Mesenchymal stem cell (in vitro differentiated cells and primary cell): ENCODE measurements at places on chromosomes 13 and 19.

DNA sequence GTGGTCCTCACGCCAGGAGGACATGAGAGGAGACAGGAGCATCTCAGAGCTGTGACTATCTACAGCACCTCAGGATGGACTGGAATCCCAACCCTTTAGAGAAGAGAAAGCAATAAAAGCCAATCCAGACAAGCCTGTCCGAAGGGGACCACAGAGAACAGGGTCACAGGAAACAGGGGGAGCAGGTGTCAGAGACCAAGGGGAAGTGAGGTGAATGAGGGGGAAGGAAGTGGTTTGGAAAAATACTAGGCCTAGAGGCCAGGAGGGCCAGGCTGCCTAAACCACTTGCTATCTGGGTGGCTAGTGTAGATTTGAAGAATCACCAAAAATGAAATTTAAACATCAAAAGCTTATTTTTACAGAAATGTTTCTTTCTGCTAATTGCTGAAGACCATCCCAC, 16.2 kb downstream of the TMTC4 start:
- DNase-seq: no peak

DNA sequence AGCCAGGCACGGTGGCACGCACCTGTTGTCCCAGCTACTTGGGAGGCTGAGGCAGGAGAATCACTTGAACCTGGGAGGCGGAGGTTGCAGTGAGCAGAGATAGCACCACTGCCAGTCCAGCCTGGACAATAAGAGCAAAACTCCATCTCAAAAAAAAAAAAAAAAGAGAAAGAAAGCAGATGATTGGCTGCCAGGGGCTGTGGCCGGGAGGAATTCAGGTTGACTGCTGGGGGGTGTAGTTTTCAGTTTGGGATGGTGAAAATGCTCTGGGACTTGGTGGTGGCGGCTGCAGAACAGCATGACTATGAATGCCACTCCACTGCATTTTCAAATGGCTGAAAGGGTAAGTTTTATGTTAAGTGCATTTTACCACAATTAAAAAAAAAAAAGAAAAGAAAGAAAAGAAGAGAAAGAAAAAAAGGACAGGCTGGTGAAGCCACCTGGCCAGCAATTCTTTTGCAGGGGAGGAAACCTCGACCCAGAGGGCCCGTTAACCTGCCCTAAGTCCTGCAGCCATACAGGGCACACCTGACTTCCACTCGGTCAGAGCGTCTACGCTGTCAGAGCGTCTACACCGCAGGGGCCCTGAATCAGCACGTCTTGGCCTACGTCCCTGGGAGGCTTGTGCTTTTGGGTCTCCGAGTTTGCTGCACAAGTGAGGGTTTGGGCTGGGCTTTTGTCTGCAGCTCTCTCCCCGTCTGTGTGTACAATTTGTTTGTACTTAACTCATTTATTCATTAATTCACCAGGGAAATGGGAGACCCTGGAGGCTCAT, 3.6 kb downstream of the ISOC2 start:
- DNase-seq: no peak

DNA sequence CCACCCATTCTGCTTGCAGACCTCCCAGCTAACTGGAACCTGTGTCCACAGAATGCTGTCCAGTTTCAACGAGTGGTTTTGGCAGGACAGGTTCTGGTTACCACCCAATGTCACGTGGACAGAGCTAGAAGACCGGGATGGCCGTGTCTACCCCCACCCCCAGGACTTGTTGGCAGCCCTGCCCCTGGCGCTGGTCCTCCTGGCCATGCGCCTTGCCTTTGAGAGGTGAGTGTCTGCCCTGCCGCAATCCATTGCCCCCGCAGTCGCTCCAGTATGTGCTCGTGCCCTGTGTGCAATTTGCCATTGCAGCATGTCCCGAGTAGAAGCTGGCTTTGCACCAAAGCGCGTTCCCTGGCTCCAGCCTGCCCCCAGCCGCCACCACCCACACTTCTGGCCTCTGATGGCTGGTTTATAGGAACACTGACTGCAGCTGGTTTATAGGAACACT, 41.9 kb downstream of the CERS4 start:
- DNase-seq: no peak

DNA sequence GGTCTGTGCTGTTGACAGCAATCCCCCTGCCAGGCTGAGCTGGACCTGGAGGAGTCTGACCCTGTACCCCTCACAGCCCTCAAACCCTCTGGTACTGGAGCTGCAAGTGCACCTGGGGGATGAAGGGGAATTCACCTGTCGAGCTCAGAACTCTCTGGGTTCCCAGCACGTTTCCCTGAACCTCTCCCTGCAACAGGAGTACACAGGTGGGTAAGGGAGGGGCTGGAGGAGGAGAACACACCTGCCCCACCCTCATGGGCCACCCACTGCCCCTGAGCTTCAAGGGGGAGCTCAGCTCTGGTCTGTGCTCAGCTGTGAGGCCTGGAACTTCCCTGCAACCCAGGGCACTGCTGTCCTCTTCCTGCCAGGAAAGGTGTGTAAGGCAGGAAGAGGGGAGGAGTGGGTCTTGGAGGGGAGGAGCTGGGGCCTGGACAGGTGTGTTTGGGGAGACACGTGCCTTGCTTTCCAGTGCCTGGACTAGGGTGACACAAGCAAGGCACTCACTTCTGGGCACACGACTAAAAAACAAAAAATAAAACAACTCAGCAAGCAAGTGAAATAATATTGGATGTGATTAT, 3.9 kb downstream of the SIGLEC7 start:
- DNase-seq: no peak

DNA sequence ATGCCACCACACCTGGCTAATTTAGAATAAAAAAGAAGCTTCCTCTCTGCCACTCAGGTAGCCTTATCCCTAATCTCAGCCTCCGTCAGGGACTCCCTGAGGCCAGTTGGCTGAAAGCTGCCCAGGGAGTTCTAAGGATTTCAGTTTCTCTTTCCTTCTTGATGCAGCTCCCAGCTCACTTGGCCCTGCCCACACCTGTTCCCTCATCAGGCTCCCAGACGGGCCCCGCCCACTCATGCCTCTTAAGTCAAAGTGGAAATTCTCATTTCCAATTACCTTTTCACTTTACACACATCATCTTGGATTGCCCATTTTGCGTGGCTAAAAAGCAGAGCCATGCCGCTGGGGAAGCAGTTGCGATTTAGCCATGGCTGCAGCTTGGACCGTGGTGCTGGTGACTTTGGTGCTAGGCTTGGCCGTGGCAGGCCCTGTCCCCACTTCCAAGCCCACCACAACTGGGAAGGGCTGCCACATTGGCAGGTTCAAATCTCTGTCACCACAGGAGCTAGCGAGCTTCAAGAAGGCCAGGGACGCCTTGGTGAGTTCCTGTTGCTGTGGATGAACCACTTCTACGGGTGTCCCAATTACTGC, at the start of gene IFNL1:
Gene IFNL1 (plus strand): TSS at position 353 of the 591 bp plus-strand sequence. CDS start 15 bp downstream, at position 368.
- DNase-seq: no peak

- DNase-seq: peak; percentile 53
Observed at GRCh38 chr19:34173193-34173956, 1.1 kb downstream of the LSM14A start.

GRCh38 chr19:17419154-17419620, 660 bp upstream of the MVB12A start:
- DNase-seq: peak; percentile 43

- no peak for DNase-seq
Observed at GRCh38 chr19:53642381-53643099, 10.7 kb downstream of the DPRX start.

DNA sequence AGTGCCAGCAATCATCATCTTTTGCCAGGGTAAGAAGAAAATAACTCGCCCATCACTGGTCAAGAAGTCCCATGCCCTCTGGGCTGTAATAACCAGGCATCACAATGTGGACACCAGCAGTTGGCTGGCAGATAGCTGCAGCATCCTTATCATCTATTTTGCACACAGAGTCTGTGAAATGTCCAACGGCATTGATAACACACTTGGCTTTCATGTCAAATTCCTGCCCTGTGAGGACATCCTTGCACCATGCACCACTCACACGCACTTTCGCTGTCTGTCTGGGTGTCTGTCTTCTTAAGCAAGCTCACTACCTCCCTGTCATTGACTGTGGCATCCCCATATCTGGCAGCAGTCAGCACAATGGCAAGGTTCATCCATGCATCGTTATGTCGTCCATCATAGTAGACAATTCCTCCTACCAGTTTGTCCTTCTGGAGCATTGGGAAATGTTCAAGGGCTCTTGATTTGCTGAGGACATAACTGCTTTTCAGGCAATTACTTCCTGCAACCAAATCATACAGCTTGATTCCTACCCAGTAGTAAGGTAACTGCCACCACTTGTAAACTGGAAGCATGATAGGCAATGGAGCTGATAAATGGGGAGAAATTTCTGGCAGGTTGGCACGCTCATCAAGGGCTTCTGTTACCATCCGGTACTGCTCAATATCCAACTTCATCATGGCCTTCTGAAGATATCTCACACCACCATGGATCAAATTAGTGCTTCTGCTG, 6.8 kb upstream of the ZSCAN5A start:
- DNase-seq: no peak

GRCh38 chr13:98447881-98448641, 128.8 kb downstream of the STK24 start:
- peak; percentile 54 for DNase-seq

DNA sequence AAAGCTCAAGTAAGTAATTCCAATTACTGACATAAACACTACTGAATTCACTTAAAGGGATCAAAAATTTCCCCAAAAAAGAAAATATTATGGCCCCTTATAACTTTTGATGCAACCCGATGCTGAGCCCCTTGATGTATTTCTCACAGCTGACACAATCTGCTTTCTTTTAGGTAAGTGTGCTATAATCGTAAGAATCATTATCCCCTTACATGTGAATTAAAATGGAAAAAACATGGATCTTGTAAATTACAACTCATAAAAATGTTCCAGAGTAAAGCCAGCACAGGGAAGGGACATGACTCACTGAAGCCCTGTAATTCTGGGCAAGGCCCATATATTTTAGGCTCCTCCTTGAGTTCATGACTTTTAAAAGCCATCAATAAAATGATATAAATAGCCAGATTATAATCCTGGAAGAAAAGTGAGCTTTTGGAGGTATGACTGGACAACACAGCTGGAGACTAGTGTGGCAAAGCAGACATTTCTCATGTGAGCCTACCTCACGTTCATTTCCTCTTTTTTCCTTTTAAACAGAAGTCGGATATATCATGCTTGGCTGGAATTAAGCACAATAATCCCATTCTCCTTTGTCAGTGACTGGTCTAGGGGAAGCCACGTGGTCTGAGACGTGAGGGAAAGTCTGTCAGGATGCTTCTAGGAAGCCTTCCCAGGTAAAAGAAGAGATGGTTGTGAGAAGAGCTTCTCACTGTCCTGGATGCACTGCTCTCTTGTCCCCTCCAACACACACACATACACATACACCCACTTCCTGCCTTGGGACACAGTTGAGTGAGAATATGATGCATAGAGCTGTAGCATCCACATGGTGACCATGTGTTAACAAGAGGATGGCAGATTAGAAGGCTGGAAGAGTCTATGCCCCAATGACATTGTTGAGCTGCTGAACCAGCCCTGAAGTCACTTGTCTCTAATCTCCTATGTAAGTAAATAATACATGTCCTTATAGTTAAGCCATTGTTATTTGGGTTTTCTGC, 165.4 kb downstream of the RGCC start:
- peak; percentile 51 for DNase-seq

DNA sequence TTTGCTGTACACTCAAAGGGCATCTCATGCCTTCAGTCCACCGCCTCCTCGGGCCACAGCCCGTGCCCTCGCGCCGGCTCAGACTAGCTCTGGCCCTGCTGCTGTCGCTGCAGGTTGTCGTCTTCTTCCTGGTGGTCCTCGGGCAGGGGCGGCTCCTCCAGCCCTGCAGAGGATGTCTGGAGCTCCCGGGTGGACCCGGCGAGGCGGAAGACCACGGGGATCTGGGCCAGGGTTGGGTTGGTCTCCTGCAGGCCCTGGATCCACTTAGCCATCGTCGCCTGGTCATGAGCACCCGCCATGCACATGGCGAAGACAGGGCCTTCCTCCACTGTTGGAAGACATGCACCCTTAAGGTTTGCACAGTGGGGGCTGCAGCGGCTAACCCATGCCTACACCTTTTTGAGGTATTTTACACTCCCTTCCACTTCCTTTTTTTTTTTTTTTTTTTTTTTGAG, 489 bp upstream of the ZNF653 start:
- no peak for DNase-seq

DNA sequence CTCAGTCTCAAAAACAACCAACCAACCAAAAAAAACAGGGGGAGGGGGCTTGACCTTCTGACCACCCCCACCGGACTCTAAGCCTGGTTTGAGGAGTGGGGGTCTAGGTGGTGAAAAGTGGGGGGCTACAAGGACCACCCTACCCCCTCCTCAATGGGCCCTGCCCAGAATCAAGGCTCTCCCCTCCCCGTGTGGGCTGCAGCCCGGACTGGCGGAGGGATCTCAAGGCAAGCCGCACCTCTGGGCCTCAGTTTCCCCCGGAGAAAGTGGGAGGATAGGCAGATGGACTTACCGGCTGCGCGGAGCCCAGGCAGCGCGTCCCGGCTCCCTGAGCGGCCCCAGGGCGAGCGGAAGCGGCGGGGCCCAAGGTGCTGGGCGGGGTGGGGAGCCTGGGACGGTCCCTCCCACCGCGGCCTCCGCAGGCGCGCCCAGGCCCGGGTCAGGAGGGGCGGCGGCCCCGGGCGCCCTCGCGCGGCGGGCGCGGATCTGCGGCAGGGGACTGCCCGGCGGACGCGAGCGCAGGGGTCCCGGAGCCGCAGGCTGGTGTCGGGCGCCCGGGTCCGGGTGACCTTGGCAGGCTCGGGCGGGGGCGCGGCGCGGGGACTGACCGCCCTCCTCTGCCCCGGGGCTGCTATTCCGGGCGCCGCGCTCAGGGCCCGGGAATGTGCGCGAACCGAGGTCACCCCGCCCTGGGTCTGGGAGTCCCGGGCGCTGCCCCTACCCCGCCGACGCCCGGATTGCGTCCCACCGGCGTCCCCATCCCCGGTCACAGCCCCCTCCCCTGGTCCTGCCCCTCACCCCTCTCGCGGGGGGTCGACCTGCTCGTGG, at the start of gene ADAMTSL5:
Gene ADAMTSL5 (minus strand): TSS at position 349 of the 828 bp plus-strand sequence. CDS start 2,076 bp downstream, outside the sequence.
- DNase-seq: peak; percentile 61

GRCh38 chr13:99199541-99200431, 868 bp upstream of the UBAC2 start:
- DNase-seq: peak; percentile 37

DNA sequence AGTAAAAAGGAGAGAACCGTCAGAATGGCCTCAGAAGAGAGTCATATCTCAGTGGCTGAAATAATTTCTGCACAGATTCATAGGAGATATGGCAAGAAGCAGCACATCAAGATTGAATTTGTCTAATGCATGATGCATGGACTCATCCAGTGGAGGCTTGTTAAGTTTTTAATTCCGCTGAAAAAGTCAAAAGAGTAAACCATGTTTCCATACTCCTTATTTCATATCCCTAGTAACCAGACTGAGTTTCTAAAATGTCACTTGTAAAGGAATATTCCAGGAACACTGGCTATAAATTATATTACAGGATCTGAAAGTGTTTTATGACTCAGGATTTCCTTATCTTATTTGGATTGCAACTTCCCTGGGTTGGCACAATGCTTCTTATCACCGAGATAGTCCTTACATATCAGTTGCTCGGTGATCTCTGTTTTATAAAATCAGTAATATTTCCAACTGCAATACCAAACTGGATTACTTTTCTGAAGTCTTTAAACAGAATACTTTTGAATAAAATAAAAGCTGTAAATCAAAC, 180.2 kb upstream of the TSC22D1 start:
- DNase-seq: no peak

- DNase-seq: peak; percentile 84
Observed at GRCh38 chr13:73146707-73147106, 87.9 kb downstream of the KLF5 start.
